T-helper 2 cell (primary cell): ENCODE measurements at places on chromosomes 3 and 15.

DNA sequence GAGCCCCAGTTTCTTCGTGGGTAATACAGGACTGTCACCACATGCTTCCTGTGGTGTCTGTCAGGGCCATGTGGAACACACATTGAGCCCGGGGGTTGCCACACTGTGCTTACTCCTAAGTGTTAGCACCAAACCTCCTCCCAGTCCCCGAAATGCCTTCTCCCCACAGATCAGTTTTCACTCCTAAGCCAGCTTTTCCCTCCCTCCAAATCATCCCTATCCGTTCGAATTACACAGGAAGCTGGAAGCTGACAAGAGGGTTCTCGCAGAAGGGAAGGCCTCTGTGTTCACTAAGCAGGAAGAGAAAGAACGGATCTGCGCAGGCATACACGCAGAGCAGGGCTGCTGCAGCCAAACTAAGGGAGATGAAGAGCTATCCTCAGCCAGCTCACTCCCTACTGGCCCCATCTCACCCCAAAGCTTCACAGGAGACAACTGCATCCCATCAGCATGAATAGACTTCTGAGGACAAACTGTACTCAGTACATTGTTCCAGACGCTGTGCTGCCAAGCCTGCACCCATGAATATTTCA, 32.3 kb downstream of the XXYLT1 start:
- DNase-seq, result no peak

DNA sequence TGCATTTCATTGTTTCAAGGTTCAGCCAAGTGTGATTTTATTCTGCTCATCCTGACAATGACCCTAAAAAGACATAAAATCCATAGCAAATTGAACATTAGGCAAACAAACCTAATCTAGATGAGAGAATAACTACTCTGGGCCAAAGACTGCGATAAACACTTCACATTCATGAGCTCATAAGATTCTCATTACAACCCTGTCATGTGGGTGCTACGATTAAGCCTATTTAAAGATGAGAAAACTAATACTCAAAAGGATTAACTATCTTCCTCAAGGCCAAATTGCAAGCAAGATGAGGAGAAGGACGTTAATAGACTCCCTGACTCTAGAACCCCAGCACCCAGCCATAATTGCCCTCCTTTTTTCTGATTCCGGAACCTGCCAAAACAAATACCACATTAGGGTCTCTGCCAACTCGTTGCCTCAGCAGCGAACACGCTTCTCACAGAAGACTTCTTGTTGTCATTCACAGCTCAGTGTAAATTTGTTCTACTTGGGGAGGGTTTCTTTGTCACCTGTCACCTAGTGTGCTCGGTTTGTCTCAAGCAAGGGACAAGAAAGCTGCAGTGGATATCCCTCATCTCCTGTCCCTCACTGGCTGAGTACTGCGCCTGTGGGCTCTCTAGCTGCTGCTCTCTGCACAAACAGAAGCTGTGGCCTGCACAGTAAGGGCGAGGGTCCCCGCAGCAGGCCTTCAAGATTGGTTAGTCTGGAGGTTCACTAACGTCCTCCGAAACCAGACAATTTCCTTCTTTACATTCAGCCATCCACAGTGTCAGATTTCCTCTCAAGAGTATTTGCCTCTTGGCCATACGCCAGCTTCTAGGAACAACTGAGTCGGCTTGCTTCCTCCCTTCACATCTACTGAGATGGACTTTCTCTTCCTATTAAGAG, 200.0 kb upstream of the UBE2E2 start:
- DNase-seq, result no peak

DNA sequence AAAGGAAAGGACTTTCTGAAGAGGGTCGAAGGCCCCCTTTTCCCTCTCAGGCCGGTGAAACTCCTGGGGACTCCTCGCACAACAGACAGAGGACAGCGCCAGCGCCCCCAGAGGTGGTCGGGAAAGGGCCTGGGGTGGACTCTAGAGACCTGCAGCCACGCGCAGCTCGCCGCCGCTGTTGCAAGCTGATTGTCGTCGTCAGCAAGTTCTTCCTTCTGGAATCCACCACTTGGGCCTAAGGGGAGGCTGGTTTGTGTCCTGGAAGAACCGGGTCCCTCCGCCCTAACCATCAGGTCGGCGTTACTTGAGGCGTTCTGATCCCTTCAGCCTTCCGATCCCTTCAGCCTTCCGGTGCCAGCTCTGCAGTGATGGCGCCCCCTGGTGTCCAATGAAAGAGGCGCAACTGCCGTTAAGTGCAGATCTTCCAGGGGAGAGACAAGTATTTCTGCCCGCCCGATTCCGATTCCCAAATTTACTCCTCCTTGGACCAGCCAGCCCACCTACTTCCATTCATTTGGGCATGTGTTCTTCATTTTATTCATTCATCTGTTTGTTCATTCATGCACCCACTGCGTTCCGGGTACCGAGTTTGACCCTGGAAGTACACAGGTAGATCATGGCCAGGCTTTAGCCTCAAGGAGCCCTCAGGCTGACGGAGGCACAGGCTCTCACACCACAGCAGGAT, 77.2 kb upstream of the SLC6A11 start:
- peak; percentile 69 for DNase-seq

DNA sequence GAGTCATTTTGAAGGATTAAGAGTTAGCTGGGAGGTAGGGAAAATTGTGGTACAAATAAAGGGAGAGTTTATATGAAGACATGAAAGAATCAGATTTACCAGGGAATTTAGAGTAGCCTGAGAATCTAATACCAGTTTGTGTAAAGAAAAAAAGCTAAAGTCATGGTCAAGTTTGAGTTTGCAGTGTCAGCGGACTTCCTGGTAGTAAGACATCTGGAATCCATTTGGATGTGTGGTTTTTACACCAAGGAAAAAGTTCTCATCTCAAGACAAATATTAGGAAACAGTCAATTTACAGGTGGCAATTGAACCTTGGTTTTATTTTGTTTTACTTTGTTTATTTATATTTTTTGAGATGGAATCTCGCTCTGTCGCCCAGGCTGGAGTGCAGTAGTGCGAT, 1.5 kb upstream of the P2RY12 start:
- DNase-seq, result no peak

DNA sequence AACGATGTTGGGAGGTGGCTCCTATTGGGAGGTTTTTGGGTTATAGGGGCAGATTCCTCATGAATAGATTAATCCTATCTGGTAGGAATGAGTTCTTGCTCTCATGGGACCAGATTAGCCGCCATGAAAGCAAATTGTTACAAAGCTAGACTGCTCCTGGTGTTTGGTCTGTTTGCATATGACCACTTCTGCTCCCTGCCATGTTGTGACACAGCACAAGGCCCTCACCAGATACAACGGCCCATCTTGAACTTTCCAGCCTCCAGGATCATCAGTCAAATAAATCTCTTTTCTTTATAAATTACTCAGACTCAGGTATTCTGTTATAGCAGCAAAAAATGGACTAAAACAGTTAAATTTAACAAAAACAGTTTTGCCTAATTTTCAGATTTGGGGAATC, 34.4 kb downstream of the TRIM42 start:
- no peak for DNase-seq

- DNase-seq, result no peak
Observed at GRCh38 chr3:58628823-58629562, 37.6 kb downstream of the FAM3D start.

DNA sequence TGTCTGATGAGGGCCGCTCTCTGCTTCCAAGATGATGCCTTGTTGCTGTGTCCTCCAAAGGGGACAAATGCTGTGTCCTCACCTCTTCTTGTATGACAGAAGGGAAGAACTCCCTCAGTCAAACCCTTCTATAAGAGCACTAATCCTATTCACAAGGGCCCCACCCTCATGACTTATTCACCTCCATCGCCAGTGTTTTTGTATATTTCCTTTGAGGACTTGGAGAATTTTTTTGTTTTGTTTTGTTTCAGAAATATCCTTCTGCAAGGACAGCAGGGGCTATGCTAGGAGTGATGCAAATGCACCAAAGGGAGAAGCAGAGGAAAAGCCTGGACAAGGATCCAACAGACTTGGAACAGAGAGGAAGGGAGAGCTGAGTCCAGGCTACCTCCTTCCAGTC, 214.4 kb downstream of the TLE3 start:
- DNase-seq, result no peak

DNA sequence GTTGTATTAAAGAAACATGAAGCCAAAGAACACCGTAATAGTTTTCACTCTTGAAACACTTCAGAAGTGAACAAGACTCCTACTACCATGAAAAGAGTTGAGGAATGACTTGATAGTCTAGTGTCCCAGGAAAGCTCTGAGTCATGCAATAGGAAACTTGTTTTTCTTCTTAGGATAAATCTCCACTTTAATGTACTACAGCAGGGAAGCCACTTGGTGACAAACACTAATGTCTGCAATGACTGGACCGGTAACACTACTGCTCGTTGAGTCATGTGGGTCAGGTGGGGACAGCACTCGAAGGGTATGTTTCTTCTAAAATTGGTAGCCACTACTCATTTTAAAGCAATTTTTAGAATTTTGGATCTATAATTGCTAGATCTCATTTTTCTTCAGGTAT, 291.7 kb upstream of the CNTN3 start:
- DNase-seq, result no peak

GRCh38 chr3:15403495-15403894, 23.8 kb downstream of the METTL6 start:
- no peak for DNase-seq

GRCh38 chr3:61157414-61157813, 93.8 kb downstream of the FHIT start:
- DNase-seq, result no peak

- DNase-seq, result no peak
Observed at GRCh38 chr3:151387842-151388241, 3.3 kb upstream of the P2RY12 start.
